ENCODE measurements at places on chromosomes 16 and 17.

GRCh38 chr17:70074956-70075355, at the start of gene KCNJ16:
TSS of gene KCNJ16 (plus strand) at chr17:70075225. CDS start at chr17:70132088, 56,863 bp downstream.
- no peak for DNase-seq

DNA sequence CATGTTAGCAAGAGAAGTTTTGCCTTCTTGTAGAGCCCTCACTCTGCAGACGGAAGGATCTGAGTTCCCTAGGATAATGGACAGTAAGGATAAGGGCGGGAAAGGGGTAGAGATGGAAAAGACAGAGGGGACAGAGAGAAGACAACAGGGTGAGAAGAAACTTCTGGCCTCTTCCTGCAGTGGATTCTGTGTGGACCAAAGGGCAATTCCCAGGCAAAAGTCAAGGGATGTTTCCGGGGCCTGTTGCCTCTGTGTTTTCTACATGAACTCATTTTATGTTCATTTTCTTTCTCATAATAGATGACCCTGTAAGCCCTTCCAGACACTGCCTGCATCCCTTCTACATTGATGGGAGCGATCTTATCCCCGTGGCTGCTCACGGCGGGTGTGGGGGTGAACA, 647 bp upstream of the TMEM238L start:
- DNase-seq, result no peak

DNA sequence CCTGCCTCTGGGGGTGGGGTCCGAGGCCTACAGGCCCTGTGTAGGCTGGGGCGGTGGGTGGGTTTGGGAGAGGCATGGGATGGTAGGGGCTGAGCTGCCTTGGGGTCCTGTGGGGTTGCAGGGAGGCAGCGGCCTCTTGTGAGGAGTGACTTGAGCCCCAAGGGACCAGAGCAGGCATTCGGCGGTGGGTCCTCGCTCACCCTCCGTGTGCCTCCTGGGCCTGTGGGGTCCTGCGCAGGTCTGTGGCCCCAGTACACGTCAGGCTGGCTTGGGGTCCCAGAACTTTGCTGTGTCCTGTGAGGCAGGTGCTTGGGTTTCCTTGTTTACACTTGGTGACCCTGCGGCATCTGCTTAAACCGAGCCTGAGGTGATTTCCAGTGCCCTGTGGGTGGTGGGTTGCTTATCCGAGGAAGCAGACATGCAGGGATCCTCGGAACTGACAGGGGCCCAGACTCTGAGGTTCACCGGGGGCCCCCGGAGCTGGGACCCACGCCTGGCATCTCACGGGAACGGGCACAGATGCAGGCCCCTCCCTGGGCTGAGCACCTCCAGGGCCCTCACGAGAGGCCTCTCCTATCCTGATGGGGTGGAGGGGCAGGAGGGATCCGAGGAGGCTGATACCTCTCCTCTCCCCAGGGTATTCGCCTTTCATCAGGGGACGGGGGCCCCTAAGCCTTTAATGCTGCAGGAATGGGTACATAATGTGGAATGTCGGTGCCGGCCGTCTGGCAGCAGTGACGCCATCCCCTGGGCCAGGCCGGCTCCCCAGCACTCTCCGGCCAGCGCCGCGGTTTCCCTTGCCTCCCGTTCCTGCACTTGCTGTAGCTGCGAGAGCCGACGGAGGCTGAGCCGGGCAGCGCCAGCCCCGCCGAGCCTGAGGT, 7.7 kb downstream of the METRNL start:
- no peak for DNase-seq

DNA sequence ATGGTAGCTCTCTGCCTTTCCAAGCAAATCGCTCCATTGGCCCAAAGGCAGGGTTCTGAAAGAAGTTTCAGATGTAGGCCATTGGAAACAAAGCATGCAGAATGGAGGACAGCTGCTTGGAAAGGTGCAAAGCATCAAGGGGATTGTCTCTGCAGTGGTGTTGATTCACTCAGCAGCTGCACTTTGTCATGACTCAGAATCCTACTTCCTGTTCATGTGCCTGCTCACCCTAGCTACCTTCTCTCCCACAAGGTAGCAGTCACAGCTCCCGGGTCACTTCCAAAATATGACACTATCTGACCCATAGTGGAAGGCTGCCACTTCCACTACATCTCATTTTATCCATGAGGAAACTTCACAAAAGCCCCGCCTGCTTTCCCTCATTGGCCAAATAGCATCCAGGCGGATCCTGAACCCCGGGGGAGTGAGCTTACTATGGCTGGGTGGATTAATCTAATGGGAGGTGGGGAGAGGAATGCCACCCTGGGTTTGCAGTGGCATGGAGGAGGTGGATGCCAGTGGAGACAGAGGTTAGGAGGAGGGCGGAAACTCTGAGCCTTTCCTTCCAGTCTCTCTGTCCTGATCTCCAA, 74.7 kb upstream of the NKD1 start:
- peak; percentile 14 for DNase-seq

GRCh38 chr17:78316867-78317789, 42.7 kb downstream of the SOCS3 start:
- no peak for DNase-seq

All from activated CD4-positive, alpha-beta T cell treated with anti-CD3 and anti-CD28 coated beads, Interleukin-2, amount 10 ng/mL, durations not matched to agents 7 days and 5 days (primary cell).